ENCODE measurements at places on chromosomes 16 and 17.

- no peak for DNase-seq
These were observed 12.1 kb downstream of the SCNN1G start for GRCh38 chr16:23194497-23195221.

- no peak for DNase-seq
These were observed 23.6 kb upstream of the DNAI2 start for GRCh38 chr17:74250324-74250995.

DNA sequence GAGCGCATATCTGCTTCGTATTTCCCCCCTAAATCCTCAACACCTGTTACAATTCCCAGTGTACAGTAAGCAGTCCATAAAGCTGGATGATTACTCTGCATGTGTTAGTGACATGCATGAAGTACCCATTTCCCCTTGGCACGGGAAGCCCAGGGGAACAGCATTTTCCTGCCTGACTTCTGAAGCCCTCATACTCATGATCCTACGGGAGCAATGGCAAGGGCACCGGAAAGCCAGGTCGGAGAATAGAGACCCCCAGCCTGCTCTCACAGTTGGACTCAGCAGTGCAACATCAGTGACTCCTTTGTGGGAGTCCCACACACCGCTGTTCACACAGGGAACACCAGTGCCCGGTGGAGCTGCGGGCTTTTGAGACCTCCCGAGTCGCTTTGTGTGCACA is 336.9 kb downstream of the CDH13 start:
- DNase-seq = peak; percentile 19

DNA sequence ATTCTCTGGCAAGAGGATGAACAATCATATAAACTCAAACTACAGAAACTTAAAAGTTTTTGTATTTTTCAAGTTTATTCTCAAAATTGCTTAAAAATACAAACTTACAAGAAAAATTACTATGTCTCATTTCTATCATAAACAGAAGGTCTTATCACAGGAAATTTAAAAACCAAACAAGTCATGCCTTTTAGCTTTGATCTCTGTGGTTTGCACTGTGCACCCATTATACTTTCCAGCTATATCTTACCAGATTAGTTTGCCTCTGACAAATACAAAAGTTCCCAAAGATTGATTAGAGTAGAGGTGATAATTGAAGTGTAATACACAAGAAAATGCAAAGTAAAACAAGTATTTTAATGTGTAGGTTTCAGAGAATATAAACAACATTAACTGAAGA is 117.4 kb downstream of the MYO1D start:
- DNase-seq = no peak

GRCh38 chr16:35194681-35195080 is 1735.3 kb downstream of the TP53TG3F start:
- no peak for DNase-seq

Measured in NCI-H82 (cell line).